Naive thymus-derived CD4-positive, alpha-beta T cell (primary cell): ENCODE measurements at places on chromosomes 6 and 20. TPM values are rescaled to one million over a fixed set of nuclear protein-coding genes. Genes with fewer than 3 reads are reported as not detected.

The CASS4 gene
- polyA plus RNA-seq, result 6.8 TPM

The NRN1 gene
- 0.34 TPM for polyA plus RNA-seq

The RSPH3 gene
- 2.4 TPM for polyA plus RNA-seq

The COQ3 gene
- polyA plus RNA-seq, result 10.6 TPM

The EFCAB8 gene
- polyA plus RNA-seq, result 0.12 TPM

GRCh38 chr20:32681175-32682084 lies 7.7 kb upstream of the C20orf203 start:
- DNase-seq, result no peak

GRCh38 chr6:113564371-113565171 lies 292.6 kb upstream of the MARCKS start:
- DNase-seq, result no peak

DNA sequence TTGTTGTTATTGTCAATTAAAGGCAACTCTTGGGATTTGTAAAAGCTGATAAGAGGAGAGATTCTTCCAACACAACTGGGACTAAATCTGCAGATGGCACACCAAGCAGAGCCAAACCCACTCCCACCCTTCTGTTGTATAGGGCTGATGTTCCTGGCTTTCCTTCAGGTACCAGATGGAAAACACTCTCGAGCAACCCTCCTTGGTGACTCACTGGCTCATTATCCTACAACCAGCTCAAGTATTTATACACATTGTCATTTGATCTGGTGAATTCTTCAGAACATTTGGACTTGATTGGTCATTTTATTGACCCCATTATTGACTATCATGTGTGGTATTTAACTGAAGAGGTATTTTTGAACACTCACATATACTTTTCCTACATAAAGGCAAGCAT lies 190.3 kb upstream of the PCSK2 start:
- no peak for DNase-seq

- no peak for DNase-seq
Measured at GRCh38 chr20:9877932-9878495, 39.1 kb upstream of the PAK5 start.

- DNase-seq, result no peak
Measured at GRCh38 chr6:167272696-167273379, 18.3 kb upstream of the UNC93A start.

GRCh38 chr20:41889126-41889843 lies 271.1 kb upstream of the CHD6 start:
- no peak for DNase-seq
